ENCODE measurements at places on chromosomes 1 and 21.

DNA sequence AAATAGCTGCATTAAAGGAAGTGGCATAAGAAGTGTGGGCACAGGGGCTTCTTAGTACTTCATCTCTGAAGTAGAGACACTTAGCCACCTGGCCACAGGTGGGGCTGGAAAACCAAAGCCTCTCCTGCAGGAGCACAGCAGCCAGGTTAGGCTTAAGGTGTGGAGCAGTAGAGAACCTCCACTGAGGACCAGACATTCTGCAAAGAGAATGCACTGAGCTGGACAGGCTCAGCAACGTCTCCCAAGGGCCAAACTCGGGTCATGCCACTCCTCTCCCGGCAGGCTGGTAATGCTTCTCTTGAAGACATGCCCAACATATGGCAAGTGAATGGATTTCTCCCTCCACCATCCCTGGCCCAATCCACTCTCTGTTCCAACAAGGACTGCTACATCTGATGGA is 33.0 kb upstream of the LRRC38 start:
- DNase-seq, result no peak

GRCh38 chr1:8873506-8874229 is 4.8 kb downstream of the ENO1 start:
- peak; percentile 70 for DNase-seq

DNA sequence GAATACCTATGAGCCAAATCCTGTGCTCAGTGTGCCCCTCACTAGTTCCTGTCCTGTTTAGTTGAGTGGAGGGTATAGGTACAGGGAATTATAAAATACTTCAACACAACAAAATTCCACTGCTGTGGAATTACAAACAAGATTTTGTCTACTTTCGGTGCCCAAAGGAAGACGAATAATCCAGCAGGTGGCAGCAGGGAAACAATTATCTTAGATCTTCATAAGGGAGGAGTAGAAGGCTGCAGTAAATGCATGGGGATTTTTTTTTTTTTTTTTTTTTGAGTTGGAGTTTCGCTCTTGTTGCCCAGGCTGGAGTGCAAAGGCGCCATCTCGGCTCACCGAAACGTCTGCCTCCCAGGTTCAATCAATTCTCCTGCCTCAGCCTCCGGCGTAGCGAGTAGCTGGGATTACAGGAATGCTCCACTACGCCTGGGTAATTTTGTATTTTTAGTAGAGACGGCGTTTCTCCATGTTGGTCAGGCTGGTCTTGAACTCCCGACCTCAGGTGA is 2.0 kb upstream of the PIP5K1A start:
- no peak for DNase-seq

GRCh38 chr1:10862743-10863335 is 66.4 kb upstream of the CASZ1 start:
- no peak for DNase-seq

DNA sequence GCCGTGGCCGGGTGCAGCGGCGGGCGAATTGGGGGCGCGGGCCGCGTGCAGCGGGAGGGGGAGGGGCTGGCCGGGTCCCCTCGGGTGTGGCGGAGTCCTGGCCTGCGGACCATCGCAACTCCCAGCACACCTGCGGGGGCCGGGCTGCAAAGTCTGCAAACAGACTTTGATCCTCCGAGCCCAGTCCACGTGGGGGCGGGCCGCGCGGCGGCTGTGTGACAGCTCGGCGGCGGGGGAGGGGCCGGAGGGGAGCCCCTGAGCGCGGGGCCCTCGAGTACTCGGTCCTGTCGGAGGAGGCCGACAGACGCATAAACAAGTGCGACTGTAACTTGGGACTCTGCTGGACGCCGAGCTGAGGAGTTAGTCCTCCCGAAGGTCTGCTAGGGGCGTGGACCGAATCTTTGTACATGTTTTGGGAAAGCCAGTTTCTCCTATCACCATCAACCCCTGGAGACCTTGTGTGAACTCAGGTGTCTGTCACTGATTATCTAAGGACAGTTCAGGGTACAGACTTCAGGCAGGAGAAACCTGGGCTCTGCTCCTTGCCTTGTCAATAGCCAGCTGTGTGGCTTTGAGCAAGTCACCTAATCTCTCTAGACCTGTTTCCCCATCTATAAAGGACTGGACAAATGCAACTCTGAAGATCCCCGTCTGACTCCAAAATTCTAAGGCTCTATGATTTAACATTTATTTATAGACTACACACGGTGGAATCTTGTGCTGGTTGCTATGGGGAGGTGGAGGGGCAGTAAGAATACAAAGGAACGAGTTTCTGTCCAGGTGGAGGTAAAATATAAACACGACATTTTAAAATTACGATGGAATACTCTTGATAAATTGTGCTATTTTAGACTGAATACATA is 710 bp upstream of the SLC30A1 start:
- no peak for DNase-seq

DNA sequence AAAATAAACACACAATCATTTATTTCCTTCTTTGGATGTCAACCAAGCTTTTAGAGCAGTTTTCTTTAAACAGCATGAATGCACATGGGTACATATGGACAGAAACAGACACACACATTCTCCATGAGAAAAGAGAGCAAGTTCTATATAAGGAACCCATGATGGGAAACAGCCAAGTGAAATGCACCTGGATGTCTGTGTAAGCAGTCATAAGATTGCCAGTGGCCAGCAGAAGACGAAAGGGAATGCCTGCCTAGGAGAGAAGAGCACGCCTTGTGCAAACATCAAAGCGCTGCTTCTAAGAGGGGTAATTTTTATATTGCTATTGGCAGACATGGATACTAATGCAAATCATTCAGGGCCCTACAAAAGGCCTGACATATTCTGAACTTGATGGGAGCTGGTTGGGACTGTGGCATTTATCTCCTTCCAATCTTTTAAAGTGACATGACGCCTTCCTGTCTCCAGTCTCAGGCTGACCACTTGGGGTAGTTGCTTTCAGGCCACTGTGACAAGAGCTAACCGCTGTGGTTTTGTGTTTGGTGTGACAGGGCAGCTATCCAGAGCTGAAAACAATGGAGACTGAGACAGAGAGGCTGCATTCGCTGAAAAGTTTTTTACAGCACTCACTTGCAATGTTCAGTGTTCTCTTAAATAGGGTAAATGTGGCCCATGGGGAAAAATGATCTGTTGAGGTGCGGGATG is 75.0 kb upstream of the DPT start:
- DNase-seq, result no peak

GRCh38 chr1:45394342-45394741 is 54.1 kb upstream of the MUTYH start:
- DNase-seq, result no peak

DNA sequence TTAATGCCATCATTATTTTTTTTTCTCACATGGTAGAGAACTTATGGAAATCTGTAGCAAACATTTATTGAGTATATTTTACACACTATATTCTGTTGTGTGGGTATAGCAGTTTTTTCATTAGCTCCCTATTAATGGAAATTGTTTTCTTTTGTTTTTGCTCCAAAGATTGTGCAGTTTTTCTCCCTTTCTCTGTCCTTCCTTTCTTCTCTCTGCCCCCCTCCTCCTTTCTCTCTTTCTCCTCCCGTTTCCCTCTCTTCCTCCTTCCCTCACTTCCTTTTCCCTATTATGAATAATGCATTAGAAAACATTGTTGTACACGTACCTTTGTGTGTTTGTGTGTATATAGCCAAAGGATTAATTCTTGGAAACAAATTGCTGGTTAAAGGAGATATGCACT is 20.6 kb downstream of the CDC73 start:
- no peak for DNase-seq

GRCh38 chr1:99439433-99440075 is 175.3 kb downstream of the PLPPR4 start:
- no peak for DNase-seq

DNA sequence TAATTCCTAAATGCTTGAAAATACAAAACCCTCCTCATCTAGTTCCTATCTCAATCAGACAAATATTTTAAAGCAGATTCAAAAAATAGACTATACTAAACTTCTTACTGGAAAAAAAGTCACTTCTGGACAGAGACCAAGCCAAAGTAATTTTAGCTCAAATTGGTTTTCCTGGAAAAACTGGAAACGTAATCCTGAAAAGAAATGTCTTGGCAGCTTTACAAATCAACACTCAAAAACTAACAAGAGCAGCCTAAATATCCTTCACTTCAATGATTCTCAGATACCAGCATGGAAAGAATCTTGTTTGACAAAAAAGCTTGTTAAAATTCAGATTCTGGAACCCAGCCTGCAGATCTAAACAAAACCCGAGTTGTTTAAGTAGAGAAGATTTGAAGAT is 9.1 kb upstream of the GPR88 start:
- no peak for DNase-seq

GRCh38 chr1:161198897-161199431 is at the start of gene ADAMTS4:
Gene ADAMTS4 (minus strand): TSS chr1:161199054. CDS start chr1:161198627, 427 bp downstream.
- no peak for DNase-seq

DNA sequence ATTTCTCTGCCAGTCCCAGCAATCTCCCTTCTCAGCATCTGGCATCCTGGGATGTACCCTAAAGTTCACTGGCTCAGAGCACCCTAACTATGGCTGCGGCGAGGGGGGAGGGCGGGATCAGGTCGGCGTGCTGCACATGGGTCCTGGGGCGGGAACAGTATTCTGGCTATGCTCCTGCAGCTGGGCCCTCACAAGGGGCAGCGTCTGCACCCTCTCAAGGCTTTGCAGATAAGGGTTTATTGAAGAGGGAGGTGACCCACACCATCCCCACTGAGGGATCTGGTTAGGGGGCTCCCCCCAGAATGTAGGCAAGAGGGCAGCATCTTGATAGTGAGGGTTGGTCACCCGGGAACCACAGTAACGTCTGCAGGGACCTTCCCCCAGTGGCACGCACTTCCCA is 44.9 kb upstream of the PCBP3 start:
- no peak for DNase-seq

- no peak for DNase-seq
Measured at GRCh38 chr1:234745844-234746797, 136.1 kb upstream of the IRF2BP2 start.

DNA sequence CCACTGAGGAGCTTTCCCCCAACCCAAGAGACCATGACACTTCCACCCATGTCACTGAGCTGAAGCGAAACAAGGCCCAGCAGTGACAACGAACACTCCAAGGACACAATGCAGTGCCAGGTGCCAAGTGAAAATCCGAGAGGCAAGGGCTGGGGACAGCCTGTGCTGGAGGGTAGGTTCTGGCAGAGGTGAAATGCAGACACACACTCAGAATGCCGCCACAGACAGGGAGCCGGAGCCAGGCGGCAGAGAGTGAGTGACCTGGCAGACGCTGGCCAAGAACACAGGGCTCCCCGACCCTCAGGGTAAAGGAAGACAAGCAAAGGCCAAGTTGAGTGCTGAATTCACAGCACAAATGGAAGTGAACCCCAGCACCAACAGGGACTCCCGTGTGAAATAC is 78.9 kb downstream of the CD46 start:
- no peak for DNase-seq

DNA sequence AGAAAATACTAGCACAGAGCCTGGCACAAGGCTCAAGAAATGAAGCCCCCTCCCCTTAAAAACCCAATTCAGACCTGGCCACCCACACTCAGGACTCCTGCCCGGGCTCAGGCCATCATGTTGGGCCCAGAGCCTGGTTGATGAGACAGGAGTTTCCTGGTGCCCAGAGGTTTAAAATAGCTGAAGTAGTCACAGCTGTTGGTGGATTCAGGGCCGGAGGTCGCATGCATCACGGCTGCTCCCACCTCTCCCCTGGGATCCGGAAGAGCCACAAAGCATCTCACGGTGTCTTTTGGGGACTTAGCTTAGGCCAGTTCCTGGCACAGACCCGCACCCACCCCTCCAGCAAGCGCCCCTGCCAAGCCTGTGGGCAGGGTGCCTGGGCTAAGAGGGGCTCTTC is 2.6 kb upstream of the PADI2 start:
- no peak for DNase-seq

GRCh38 chr1:232176222-232176621 is 453.7 kb downstream of the SIPA1L2 start:
- DNase-seq, result no peak

DNA sequence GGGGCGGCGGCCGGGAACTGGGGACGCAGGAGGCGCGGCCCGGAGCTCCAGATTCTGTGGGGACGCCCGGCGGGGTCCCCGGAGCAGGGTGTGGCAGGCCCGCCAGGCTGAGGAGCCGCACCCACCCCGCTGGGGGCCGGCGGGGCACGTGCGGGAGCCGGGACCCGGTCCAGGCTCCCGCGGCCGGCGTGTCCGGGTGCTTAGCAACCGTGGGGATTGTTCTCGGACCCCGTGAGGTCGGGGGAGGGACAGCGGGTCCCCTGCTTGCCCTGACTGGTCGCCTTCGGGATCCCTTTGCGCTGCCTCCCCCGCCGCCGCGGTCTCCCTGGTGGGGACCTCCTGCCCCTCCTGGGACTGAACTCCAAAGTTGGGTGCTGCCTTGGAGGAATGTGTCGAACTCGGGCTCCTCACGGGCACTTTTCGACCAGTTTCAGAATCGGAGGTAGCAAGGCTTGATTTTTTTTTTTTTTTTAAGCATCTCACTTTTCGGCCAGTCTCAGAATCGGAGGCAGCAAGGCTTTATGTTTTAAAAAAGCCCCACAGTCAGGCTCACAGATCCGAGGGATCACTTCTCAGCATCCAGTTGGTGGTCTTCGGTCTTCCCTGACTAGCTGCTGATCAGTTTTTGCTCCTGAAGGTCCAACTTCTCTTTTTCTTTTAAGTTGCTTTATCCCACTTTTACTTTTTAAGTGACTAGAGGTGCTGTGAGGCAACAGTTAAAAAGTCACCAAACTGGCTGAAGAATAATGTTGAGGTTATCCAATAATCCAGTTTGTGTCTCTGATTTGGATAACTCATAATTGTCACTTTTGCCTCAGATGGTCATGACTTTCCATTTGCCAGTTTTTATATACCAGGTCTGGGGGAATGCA is 648 bp downstream of the FAM76A start:
- DNase-seq, result no peak

GRCh38 chr1:218266356-218266755 is 18.7 kb upstream of the RRP15 start:
- DNase-seq, result no peak

GRCh38 chr1:111587509-111588174 is 31.9 kb upstream of the RAP1A start:
- DNase-seq, result no peak

DNA sequence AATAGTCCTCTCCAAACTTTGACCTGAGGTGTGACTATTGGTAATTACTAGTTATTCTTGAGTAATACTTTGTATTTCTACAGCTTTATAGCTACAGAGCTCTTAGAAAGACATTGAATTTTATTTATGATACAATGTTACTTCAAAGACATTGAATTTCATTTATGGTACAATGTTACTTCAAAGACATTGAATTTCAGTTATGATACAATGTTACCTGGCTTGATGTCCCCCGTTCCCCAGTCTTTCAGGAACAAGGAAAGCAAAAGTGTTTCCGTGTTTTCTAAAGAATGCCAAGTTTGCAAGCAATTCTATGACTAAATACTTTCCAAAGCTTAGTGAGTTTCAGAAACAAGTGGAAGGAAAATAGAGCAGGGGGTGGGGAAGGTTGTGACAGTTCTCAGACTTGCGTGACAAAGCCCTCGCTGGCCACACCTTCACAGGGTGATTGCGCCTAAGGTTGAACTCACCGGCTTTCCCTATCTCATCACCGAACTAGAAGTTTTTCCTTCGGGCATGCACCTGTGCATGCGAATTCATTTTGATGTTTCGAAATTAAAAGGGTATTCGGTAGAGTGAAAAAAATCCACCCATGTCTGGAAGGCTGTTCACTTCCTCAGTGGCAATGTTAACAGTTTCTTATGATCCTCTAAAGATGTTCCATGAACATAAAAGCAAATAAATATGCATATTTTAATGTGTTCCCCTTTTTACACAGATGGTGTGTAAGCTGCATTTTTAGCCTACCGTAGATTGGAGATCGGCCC is 909 bp upstream of the PAXBP1 start:
- peak; percentile 61 for DNase-seq
